ENCODE measurements at places on chromosomes 16 and 17.

DNA sequence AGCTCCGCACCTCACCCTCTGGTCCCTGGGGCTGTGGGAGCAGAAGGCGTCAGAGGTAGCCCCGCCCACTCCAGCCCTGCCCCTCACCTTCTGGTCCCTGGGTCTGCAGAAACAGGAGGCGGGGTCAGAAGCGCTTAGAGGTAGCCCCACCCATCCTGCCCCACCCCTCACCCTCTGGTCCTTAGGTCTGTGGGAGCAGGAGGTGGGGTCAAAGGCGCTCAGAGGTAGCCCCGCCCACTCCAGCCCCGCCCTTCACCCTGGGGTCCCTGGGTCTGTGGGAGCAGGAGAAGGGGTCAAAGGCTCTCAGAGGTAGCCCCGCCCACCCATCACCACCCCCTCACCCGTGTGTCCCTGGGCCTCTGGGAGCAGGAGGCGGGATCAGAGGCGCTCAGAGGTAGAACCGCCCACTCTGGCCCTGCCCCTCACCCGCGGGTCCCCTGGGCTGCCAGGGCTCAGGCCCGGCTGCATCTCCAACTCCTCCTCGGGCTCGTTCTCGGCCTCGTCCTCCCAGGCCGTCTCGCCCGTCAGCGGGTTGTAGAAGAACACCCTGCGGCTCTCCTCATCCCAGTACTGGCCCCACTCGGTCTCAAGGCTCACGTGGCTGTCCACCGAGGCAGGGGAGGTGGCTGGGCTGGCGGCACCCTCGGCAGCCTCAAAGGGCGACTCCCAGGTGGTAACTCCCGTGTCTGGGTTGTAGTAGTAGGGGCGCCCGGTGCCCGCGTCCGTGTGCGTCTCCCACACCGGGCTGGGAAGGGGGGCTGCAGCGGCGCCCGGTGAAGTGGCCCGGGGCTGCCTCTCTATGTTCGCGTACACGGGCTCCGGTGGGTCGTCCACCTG is 27.2 kb downstream of the ARHGAP27 start:
- no peak for DNase-seq
- no peak overlapping the region for H3K4me3 ChIP-seq
- no peaks in the 10 kb centered on the region for H3K27me3 ChIP-seq
- H3K27ac ChIP-seq = no peak overlapping the region
- H3K36me3 ChIP-seq = peaks cover 56% of the 10 kb centered on the region
- H3K4me1 ChIP-seq = peaks cover 22% of the 10 kb centered on the region

DNA sequence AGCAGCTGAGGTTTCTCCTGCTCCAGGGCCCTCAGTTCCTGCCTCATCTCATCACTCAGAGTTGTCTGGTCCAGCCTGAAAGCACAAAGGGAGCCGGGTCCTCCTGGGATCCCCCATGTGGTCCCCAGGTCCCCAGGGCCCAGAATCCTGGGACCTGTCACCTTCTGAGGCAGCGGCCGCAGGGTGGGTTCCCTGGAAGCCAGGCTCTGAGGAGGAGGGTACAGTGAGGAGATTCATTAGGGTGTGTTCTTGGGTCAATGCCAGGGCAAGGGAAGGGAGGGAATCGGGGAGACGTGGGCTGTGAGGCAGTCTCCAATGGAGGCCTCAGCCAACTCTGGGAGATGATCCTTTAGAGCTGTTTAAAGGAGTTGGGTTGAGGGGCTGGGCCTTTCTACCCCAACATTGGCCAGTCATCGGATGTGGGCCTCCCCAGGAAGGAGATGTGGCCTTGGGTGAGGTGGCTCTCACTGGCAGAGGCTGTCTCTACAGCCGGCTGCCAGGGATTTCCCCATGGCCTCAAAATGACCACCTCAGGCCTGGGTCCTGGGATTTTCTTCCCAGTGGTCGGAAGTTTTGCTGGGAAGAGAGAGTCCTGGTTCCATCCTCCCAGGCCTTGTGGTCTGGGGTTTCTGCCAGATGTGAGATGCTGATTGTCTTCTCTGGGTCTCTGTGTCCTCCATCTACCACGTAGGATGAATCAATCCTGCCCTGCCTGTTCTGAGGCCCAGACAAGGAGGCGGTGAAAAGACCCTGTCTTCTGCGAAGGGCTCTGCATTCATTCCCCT is 47.3 kb downstream of the NLRP1 start:
- peak overlapping the region; percentile 51 for H3K27ac ChIP-seq
- H3K27me3 ChIP-seq = no peaks in the 10 kb centered on the region
- H3K4me3 ChIP-seq = no peak overlapping the region
- no peaks in the 10 kb centered on the region for H3K36me3 ChIP-seq
- DNase-seq = no peak
- peaks cover 2% of the 10 kb centered on the region for H3K4me1 ChIP-seq

DNA sequence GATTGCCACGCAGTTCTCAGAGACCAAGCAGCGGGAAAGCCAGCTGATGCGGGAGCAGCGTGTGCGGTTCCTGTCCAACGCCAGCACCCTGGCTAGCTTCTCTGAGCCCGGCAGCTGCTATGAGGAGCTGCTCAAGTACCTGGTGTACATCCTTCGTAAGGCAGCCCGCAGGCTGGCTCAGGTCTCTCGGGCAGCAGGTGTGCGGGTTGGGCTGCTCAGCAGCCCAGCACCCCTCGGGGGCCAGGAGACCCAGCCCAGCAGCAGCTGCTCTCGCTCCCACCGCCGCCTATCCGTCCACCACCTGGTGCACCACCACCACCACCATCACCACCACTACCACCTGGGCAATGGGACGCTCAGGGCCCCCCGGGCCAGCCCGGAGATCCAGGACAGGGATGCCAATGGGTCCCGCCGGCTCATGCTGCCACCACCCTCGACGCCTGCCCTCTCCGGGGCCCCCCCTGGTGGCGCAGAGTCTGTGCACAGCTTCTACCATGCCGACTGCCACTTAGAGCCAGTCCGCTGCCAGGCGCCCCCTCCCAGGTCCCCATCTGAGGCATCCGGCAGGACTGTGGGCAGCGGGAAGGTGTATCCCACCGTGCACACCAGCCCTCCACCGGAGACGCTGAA is 15.2 kb downstream of the CACNA1G start:
- H3K4me3 ChIP-seq = no peak overlapping the region
- H3K27ac ChIP-seq = no peak overlapping the region
- H3K36me3 ChIP-seq = no peaks in the 10 kb centered on the region
- no peak for DNase-seq
- peaks cover 9% of the 10 kb centered on the region for H3K27me3 ChIP-seq
- no peaks in the 10 kb centered on the region for H3K4me1 ChIP-seq

DNA sequence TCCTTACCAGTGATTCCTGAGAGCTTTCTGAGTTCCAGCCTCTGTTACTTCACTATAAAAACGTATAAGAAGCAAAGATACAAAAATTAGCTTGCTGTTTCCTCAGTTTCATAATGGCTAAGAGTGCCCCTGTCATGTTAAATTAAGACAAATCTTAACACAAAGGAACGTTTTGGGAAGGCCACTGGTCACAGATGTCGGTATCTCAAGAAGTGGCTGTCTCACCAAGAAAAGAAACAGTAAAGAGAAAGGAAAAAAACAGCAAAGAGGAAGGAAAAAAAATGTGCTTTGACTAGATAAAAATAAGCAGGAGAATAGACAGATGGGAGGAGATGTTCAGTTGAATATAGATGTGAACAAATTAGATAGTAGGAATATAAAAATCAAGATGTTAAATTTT is 94.8 kb upstream of the AKTIP start:
- no peak overlapping the region for H3K27ac ChIP-seq
- DNase-seq = no peak
- no peak overlapping the region for H3K4me3 ChIP-seq
- H3K27me3 ChIP-seq = peaks cover 3% of the 10 kb centered on the region

DNA sequence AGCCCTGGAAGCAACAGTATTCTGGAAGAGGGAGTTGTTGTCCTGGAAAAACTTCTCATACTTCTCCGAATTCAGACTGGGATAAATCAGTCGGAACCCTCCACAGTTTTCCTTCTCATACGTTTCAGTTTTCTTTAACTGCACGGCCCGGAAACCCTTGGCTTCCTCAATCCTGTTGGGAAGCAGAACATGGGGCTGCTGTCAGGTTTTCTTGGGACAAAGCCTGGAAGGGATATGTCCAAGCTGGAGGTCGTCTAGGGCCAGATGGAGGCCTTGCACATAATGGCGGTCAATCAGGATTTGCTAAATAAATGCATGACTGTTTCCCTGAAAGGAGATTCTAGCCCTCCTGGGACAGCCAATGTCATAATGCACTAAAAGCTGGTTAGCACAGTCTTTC is 29.2 kb downstream of the TTLL6 start:
- H3K36me3 ChIP-seq = no peaks in the 10 kb centered on the region
- H3K27me3 ChIP-seq = peaks cover 69% of the 10 kb centered on the region
- no peak overlapping the region for H3K4me3 ChIP-seq

Measured in naive thymus-derived CD8-positive, alpha-beta T cell (primary cell).